Body of pancreas (tissue), 4 donors: ENCODE measurements at places on chromosomes 1 and 21. TPM values are rescaled to one million over a fixed set of nuclear protein-coding genes. Genes with fewer than 3 reads are reported as not detected.

The GREM2 gene
- under 0.01 TPM for total RNA-seq

The LAD1 gene
- 46.1 TPM for total RNA-seq

The VANGL2 gene
- 3.6 TPM for total RNA-seq

The PCBP3 gene
- total RNA-seq: 1.3 TPM

The FAM78B gene
- total RNA-seq: 14.5 TPM

The TRIM46 gene
- 0.26 TPM for total RNA-seq

The DTL gene
- total RNA-seq: under 0.01 TPM

The AVPR1B gene
- total RNA-seq: 0.78 TPM

The OR2L5 gene
- total RNA-seq: not detected

The MYBPH gene
- not detected for total RNA-seq

GRCh38 chr1:229139331-229140118, 131.4 kb upstream of the RAB4A start:
- no peaks in the 10 kb centered on the region for H3K36me3 ChIP-seq
- no peaks in the 10 kb centered on the region for H3K4me1 ChIP-seq
- no peak overlapping the region for H3K27ac ChIP-seq

GRCh38 chr1:11571906-11572616, 82.2 kb downstream of the FBXO2 start:
- DNase-seq: no peak
- no peaks in the 10 kb centered on the region for H3K4me1 ChIP-seq
- no peaks in the 10 kb centered on the region for H3K36me3 ChIP-seq

DNA sequence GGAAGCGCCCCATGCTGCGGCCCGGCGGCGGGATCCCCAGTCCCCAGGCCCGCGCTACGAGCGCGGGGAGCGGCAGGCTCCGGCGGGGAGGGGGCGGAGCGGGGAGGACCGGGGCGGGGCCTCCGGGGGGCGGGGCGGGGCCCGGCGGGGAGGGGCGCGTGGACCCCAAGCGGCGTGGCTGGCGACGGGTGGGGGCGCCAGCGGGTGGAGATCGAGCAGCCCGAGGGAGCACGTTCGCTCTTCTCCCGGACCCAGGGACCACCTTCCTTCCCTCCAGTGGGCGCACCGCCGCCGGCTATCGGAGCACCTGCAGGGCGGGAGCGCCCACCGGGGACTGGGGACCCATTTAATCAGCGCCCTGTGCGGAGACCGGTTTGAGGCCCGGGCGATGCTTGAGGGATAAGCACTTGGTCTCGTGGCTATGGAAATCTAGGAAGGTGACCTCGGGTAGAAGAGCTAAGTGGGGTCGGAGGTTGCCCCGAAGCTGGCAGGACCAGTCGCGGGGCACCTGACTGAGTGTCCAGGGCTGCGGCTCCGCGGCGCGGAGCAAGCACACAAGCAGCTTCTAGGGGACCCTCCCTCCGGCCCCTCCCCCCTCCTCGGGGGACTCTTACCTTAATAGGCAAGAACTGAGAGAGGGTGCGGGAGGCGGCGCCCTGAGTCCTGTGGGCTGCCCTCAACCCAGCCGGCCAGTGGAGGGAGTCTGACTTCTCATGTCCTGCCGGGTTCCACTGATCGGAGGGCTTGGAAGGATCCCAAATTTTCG, at the start of gene TSPAN2:
TSPAN2 (minus strand) TSS at position 84 of the 766 bp plus-strand sequence; CDS start at position 13, 71 bp downstream.
- H3K4me1 ChIP-seq: peaks cover 15% of the 10 kb centered on the region
- H3K36me3 ChIP-seq: no peaks in the 10 kb centered on the region
- H3K27me3 ChIP-seq: no peaks in the 10 kb centered on the region
- peak within 1 kb of the TSS; percentile 45 for H3K27ac ChIP-seq

GRCh38 chr1:159612211-159612885, 24.7 kb downstream of the APCS start:
- no peak for DNase-seq
- H3K4me1 ChIP-seq: no peaks in the 10 kb centered on the region
- no peak overlapping the region for H3K4me3 ChIP-seq
- H3K27me3 ChIP-seq: no peaks in the 10 kb centered on the region
- no peaks in the 10 kb centered on the region for H3K36me3 ChIP-seq

DNA sequence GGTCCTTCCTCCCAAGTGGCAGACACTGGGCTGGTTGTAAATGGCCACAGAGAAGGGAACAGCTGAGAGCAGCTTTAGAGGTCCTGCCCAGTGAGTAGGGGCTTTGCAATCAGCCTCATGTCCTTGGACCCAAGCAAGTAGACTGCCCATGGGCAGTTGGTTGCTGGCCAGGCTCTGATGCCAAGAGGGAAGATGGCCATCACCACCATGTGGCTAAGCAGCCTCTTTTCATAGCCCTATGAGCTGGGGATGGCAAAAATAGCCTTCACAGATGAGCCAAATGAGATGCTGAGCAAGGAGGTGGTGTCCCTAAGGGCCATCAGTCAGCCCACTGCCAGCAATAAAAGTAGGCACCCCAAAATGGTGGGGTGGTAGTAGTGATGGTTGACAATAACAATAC, 3.2 kb downstream of the DISP3 start:
- H3K36me3 ChIP-seq: no peaks in the 10 kb centered on the region
- peaks cover 22% of the 10 kb centered on the region for H3K4me1 ChIP-seq
- H3K27me3 ChIP-seq: peaks cover 24% of the 10 kb centered on the region
- H3K27ac ChIP-seq: no peak overlapping the region
- DNase-seq: no peak

DNA sequence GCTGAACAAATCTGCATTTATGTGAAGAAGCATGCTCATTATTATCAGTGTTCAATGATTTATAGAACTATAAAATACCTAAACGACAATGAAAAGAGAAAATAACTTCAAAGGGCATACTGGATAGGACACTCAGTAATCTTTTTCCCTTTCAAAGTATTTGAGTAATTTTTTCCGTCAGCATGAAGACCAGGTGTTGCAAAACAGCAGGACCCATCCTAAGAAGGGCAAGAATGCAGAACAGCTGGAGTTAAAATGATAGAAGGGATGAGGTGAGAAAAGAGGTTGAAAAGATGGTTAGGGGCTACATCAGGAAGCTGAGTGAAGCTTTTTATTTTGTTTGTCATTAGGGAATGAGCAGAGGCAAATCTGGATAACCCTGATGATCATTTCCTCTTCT, 7.1 kb upstream of the RGS18 start:
- H3K4me3 ChIP-seq: no peak overlapping the region
- no peak overlapping the region for H3K27ac ChIP-seq
- H3K27me3 ChIP-seq: no peaks in the 10 kb centered on the region
- no peaks in the 10 kb centered on the region for H3K36me3 ChIP-seq
- DNase-seq: no peak

DNA sequence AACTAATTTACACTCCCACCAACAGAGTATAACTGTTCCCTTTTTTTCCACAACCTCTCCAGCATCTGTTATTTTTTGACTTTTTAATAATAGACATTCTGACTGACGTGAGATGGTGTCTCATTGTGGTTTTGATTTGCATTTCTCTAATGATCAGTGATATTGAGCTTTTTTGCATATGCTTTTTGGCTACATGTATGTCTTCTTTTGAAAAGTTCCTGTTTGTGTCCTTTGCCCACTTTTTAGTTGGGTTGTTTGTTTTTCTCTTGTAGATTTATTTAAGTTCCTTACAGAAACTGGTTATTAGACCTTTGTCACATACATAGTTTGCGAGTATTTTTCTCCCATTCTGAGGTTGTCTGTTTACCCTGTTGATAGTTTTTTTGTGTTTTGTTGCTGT, 375.2 kb downstream of the MATN1 start:
- no peaks in the 10 kb centered on the region for H3K4me1 ChIP-seq
- H3K27ac ChIP-seq: no peak overlapping the region
- H3K36me3 ChIP-seq: no peaks in the 10 kb centered on the region
- no peaks in the 10 kb centered on the region for H3K27me3 ChIP-seq
- H3K4me3 ChIP-seq: no peak overlapping the region

DNA sequence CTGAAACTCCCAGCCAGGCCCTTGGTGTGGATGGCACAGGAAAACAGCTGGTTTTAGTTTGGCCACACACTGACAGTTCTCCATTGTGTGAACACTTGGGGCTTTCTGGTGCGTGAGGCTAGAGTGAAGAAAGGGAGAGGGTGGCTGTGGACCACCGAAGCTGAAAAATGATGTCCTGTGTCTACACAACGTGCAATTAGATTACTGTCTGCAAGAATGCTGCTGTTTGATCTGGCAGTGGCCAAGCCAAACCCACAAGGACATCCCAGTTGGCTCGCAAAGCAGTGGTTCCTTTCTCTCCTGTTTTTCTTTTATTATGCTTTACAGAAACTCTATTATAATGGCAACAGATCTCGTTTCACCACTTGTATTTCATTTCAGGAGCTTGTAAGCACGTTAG, 58.9 kb downstream of the ERG start:
- DNase-seq: no peak
- H3K36me3 ChIP-seq: no peaks in the 10 kb centered on the region
- H3K4me3 ChIP-seq: no peak overlapping the region
- no peaks in the 10 kb centered on the region for H3K4me1 ChIP-seq
- no peaks in the 10 kb centered on the region for H3K27me3 ChIP-seq

DNA sequence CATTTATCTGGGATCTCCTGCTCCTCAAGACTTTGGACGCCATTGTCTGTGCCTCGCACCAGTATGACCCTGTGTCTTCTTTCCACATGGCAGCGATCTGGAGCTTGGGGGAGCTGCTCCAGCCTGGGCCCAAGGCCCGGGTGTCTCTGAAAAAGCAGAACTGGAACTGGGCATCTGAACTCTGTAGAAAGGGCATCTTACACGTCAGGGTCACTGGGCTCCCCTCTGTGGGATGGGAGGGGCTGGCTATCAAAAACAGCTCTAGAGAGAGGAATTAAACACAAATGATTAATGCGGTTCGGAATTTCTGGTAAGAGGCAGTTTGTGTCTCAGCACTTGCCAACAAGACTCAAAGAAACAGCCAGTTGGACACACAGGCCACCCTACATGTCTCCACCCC, 16.1 kb downstream of the FCRL1 start:
- no peaks in the 10 kb centered on the region for H3K36me3 ChIP-seq
- no peak overlapping the region for H3K4me3 ChIP-seq
- no peaks in the 10 kb centered on the region for H3K4me1 ChIP-seq
- DNase-seq: peak; percentile 18

- H3K4me1 ChIP-seq: no peaks in the 10 kb centered on the region
- H3K27ac ChIP-seq: no peak overlapping the region
- no peaks in the 10 kb centered on the region for H3K36me3 ChIP-seq
- H3K27me3 ChIP-seq: no peaks in the 10 kb centered on the region
- no peak overlapping the region for H3K4me3 ChIP-seq
These were observed 106.7 kb upstream of the C21orf91 start for GRCh38 chr21:17925899-17926298.

DNA sequence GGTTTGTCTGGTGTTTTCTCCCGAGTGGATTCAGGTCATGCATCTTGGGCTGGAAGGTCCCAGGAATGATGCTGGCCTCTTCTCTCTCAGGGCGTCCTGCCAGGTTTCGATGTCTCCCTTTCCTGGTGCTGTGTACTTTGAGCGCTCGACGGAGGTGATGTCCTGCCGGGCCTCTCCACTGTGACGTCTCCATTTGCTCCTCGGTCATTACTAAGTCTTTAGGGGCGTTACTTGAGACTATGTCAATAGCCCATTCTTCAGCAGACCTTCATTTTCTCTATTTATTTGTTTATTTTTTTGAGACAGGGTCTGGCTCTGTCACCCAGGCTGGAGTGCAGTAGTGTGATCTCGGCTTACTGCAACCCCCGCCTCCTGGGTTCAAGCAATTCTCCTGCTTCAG, 37.2 kb upstream of the TNFRSF1B start:
- no peak overlapping the region for H3K27ac ChIP-seq
- no peaks in the 10 kb centered on the region for H3K36me3 ChIP-seq
- DNase-seq: no peak
- H3K4me3 ChIP-seq: no peak overlapping the region

- no peaks in the 10 kb centered on the region for H3K27me3 ChIP-seq
- no peak for DNase-seq
- H3K36me3 ChIP-seq: no peaks in the 10 kb centered on the region
- H3K27ac ChIP-seq: no peak overlapping the region
These were observed 885 bp downstream of the KRTAP10-3 start for GRCh38 chr21:44557491-44558328.

DNA sequence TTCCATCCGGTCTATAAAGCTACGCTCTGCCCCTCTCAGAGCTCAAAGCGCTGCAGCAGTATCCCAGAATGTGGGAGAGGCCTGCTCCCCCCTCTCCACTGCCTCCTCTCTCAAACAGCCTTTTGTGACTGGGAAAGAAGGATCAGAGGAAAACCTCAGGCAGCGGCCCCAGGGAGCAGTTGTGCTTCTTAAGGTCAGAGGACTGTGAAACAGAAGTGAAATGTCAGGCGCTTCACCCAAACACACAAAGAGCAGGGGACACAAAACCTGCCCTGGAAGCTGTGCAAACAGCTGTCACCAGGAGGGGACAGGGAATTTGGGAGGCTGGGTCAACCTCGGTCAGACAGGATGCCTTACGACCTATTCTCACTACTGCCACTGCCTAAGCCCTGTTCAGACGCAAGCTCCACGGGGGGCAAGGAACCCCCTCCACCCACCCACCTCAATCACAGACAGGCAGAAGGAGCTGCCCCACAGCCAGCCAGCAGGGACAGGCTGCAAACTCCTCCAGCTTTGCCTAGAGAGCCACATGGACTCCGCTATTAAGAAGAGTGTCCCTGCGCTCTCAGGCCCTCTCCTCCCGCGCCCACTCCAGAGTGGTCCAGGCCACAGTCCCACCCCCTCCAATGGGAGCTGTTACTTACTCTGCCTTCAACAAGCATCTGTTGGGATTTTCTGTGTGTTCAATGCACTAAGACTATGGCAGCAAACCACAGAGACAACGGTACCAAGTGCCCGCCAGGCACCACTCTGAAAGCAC, 14.6 kb downstream of the SSBP3 start:
- no peaks in the 10 kb centered on the region for H3K36me3 ChIP-seq
- no peak overlapping the region for H3K4me3 ChIP-seq
- peaks cover 15% of the 10 kb centered on the region for H3K4me1 ChIP-seq
- DNase-seq: no peak

DNA sequence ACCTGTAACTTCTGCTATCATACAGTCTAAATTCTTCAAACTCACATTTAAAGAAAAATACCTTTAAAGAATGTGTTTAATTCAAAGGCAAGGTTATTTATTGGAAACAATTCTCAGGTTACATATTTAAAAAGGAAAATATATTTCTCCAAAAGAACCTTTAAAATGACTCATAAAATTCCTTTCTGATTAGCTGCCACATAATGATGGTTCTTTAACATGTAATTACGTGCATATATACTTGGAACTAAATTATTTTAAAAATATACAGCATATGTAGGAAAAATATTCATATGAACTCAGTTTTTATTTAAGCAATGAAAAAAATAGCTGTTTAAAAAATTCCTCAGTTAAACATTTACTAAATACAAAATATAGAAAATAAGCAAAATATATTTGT, 173.6 kb downstream of the COP1 start:
- H3K36me3 ChIP-seq: no peaks in the 10 kb centered on the region
- no peak for DNase-seq
- H3K4me3 ChIP-seq: no peak overlapping the region
- no peak overlapping the region for H3K27ac ChIP-seq

- H3K36me3 ChIP-seq: no peaks in the 10 kb centered on the region
- H3K4me3 ChIP-seq: no peak overlapping the region
- no peaks in the 10 kb centered on the region for H3K27me3 ChIP-seq
- no peak overlapping the region for H3K27ac ChIP-seq
- peaks cover 23% of the 10 kb centered on the region for H3K4me1 ChIP-seq
- DNase-seq: no peak
These were observed 37.7 kb downstream of the CD34 start for GRCh38 chr1:207873055-207873890.
